ENCODE measurements at places on chromosomes 3 and 15.

GRCh38 chr3:50171540-50172301, 16.6 kb downstream of the SEMA3F start:
- no peak for DNase-seq

DNA sequence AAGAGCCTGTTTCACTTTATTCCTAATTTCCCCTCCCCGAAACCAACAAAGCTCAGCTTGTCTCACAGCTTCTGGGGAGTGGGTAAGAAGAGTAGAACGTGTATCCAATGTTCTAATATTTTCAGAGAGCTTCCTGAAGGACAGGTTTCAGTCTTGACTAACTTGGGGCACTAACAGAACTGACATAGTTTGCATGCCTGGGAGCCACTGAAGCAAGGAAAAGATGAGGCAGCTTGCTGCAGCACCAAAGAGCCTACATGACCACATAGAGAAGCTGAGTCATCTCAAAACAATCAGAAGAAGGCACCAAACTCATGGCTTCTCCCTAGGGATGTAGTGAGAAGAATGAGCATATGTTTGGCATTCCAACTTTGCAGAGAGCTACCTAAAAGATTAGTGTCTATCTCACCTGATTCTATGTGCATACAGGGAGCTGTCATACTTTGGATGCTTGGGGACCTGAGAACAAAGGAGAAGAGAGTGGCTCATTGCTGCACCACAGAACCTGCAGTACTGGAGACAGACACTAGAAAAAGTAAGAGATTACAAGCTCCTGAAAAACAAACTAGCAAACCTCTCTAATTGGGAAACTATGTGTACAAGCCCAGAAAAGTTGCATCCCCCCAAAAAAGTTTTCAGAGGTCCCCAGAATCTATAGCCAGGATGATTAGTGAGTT, 86.9 kb downstream of the DCLK3 start:
- DNase-seq: no peak

DNA sequence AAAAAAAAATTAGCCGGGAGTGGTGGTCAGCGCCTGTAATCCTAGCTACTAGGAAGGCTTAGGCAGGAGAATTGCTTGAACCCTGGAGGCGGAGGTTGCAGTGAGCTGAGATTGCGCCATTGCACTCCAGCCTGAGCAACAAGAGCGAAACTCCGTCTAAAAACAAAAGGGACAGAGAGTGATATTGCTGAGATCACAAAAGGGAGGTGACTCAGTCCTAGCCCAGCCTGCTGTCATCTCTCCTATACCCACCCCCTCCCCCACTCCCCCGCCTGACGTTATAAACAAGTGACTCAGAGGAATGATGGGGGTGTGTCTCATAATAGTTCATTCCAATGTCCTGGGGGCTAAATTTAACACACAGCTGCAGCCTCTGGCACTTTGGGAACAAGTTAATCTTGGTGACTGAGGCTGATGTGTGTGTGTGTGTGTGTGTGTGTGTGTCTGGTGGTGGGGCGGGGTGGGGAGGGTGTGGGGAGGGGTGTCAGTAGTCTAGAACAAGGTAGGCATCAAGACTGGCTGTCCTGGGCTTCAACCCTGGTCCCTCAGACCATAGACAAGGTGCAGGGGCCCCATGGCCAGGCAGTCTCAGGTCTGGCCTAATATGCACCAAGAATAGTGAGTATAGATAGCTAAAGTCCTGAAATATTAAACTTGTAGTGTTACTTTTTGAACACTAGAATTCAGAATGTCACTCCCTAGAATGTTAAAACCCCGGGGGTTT, 1.3 kb upstream of the KLHL40 start:
- DNase-seq: no peak

- DNase-seq: no peak
Observed at GRCh38 chr15:63146684-63147083, 10.6 kb downstream of the RPS27L start.

- no peak for DNase-seq
Observed at GRCh38 chr3:71614426-71614825, 30.9 kb upstream of the FOXP1 start.

- no peak for DNase-seq
Observed at GRCh38 chr15:76073554-76073953, 13.8 kb downstream of the TMEM266 start.

DNA sequence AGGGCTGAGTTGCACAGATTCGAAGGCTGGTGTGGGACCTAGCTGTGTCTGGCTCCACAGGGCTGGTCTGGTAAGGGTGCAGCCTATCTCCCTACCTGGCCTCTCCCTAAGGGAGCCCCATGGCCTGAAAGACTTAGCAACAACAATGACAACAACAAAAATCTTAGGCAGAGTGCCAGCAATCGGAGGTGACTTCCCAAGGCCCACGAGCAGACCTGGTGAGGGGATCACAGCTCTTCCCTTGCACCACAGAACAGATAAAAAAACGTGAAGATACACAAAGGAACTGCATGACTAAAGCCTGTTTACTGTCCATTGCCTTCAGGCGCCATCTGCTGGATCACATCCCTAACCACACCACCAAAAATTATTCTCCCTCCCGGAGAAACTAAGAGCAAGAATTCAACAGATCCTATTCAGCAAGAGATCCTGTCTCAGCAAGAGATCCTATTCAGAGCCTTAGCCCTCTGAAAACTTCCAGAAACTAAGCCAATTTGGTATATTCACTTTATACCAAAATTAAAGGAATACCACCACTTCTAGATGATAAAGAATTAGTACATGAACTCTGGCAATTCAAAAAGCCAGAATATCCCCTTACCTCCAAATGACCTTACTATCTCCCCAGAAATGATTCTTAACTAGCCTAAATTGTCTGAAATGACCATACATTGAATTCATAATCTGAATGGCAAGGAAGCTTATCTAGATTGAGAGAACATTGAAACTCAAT, 24.1 kb upstream of the OR5K4 start:
- DNase-seq: peak; percentile 84

GRCh38 chr15:70281811-70282307, 184.1 kb upstream of the TLE3 start:
- DNase-seq: no peak

DNA sequence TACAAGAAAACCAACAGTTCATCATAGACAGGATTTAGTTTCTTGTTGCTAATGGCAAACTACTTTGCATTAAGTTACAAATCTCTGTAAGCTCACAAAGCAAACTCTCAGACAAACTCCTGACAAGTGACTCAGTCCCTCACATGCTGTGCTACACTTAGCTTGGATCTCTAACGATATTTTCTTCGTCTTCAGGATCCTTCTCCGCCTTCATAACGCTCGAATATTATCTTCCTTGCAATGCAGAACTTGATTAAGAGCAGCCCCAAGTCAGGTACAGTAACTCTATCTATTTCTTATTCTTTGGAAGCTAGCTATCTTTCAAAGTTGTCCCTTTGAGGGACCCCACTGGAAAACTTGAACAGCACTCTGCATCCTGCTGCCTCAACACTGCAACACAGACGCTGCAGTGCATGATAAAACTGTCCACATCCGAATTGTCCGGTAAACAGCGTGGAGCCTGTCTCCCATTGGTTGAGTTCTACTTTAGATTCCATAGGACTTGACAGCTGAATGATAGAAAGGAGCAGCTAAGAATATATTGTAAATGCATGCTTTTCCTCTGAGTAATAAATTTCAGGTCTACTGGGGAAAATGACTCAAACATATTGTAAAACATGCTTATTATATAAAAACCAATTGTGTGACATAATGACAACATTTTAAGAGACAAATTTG, 61.3 kb downstream of the UACA start:
- no peak for DNase-seq

DNA sequence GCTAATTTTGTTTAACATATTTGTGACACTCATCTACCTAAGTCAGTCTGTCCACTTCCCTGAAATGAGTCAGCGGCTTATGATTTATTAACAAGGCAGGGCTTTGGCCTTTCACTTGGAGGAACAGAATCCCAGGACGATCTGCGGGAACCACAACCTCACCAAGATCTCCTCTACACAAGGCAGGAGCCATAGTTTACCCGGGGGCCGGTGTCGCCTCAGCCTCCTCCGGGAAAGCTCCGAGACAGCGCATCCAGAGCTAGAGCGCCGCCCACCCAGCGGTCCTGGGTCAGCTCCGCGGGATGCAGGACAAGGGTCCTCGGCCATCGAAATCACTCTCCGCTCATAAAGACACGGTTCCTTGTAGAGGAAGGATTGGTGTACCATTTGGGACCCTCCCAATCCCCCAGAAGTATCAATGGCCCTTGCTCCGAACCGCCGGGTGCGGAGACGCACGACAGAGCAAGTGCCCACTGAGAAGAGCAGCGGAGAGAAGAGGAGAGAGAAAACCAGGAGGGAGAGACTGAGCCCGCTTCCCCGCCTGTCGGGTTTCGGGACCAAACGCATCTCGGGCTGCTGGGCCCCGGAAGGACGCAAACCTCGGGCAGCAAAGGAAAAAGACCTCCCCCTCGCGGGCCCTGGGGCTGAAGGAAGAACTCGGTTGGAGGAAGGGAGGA, 13.1 kb upstream of the ALCAM start:
- peak; percentile 84 for DNase-seq

- peak; percentile 10 for DNase-seq
Observed at GRCh38 chr3:124336067-124336656, 344.2 kb upstream of the ROPN1 start.

- no peak for DNase-seq
Observed at GRCh38 chr3:174253940-174254339, 605.2 kb upstream of the NAALADL2 start.

GRCh38 chr15:41958002-41958420, 14.3 kb downstream of the EHD4 start:
- peak; percentile 29 for DNase-seq

- DNase-seq: no peak
Observed at GRCh38 chr15:81297603-81298575, 26.1 kb downstream of the STARD5 start.

- DNase-seq: no peak
Observed at GRCh38 chr15:31352911-31353811, 26.5 kb downstream of the KLF13 start.

GRCh38 chr3:189630767-189631372, 319 bp upstream of the TP63 start:
- DNase-seq: no peak

DNA sequence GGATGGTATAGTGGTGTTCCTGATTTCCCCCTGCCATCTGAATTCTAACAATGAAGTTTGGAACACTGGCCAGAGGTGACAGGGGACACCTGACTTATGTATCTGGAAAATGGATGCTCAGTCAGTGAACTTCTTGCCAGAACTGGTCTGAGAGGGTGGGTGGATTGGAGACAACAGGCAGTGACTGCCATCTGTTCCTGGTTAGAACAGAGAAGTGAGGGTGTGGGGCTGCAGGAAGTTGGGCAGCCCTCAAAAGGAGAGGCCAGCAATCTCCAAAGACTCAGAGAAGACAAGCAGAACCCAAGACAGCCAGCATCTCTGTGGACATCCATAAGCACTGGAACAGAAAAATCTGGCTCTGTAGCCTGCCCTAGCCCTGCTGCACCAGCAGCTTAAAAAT, 50.5 kb downstream of the ANP32A start:
- DNase-seq: no peak

DNA sequence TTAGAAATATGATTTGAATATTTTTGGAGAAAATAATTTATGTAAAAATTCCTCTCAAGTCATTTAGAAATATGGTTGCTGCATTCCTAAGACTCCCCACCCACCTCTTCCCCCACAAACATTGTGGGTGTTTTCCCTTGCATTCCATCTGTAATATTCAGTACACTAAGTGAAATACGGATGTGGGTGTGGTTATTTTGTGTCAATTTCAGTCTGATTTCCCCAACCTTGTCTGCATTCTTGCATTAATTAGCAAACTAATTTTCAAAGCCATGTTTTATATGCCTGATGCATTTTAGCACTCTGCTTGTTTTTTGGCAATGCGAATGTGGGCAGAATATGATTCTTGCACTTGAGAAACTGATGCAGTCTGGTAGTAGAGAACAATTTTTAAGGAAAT, 408.3 kb upstream of the RGMA start:
- no peak for DNase-seq

DNA sequence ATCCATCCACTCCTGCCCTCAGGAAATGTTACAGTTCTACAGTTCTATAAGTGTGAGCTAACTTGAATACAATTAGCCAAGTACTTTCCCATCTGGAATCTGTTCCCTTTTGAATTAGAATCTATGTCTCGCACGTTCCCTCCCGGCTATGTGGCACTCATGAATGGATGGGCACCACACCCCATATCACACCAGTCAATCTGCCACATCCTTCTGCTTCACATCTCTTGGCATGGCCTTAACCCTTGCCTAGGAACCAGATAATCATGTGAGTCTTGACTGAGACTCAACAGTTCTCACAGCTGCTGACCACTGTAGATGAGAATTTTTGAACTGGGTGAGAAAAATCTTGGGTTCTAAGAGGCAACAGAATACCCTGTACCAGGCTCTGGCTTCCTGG, 180.2 kb downstream of the TNIK start:
- no peak for DNase-seq

DNA sequence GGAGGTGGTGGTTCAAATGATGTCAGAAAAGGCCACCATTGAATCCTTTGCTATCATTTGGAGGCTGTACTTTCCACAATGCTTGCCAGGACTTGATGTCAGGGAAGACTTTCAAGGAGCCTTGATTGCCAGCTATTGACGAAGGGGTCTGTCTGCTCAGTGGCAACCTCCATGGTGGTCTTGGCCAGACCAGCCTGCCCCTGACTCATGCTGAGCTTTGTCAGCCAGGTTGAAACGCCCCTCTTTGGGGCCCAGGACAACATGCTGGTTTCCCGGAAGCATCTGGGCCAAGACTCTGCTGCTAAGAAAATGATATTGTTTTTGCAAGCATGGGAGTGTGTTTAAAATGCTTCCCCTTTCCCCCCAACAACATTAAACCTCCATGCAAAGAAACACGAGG, 26.7 kb downstream of the CGNL1 start:
- peak; percentile 43 for DNase-seq

DNA sequence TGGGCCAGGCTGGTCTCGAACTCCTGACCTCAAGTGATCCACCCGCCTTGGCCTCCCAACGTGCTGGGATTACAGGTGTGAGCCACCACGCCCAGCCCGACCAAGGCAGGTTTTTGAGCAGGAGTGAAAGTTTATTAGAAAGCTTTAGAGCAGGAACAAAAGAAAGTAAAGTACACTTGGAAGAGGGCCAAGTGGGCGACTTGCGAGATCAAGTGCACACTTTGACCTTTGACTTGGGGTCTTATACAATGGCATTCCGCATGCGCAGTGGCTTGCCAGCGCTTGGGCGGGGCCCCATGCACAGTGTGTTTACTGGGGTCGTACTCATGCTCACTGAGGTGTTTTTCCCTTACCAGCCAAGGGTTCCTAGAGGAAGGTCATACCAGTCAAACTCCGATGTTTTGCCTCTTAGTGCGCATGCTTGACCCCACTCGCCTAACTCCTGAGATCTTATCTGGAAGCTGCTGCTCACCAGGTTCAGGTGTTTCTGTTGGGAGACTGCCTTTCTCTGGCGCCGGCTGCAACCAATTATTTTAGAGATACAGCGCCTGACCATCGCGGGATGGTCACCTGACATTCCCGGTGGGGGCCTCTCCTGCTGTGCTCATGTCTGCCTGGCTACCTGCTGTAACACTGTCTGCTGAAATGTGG, 46.9 kb upstream of the FLNB start:
- DNase-seq: no peak

DNA sequence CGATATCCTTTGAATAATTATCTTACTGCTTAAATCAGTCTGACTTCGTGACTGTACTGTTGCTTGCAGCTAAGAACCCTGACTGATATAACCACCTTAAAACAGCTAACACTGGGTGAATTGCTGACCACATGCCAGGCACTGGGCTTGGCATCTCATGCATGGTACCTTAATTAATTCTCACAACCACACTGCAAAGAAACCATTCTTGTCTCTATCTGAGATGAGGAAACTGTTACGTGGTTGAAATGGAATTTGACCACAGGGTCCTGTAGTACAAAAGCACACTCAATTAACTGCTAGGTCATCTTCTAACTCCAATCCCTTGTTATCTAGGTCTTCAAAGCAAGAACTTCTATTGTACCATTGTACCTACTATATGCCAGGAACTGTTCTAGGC, 92.7 kb upstream of the PRICKLE2 start:
- DNase-seq: no peak
